ENCODE measurements at places on chromosomes 3 and 15. TPM values are rescaled to one million over a fixed set of nuclear protein-coding genes. Genes with fewer than 3 reads are reported as not detected.

GUCA1C gene
- total RNA-seq = not detected

KLF15 gene
- total RNA-seq = 40.1 TPM

BTBD1 gene
- total RNA-seq = 43.0 TPM

CASR gene
- not detected for total RNA-seq

DNA sequence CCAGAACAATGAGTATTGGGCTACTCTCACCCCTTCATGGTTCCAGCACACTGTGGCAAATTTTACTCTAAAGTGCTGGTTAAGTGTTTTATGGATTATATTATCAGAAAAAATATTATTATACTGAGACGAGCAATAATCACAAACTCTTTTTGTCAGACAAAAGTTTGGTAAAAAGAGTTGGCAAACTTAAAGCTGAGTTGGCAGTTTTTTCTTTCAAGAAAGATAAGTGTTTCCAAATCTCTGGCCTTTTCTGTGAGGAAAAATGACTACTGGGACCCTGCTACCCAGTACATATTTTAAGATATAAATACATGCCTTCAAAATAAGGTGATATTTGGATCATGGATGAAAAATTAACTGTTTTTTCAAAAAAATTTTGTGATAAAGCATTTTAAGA is 471.5 kb upstream of the IL12A start:
- no peak overlapping the region for H3K4me3 ChIP-seq
- no peaks in the 10 kb centered on the region for H3K36me3 ChIP-seq
- no peaks in the 10 kb centered on the region for H3K4me1 ChIP-seq
- H3K27ac ChIP-seq = no peak overlapping the region
- DNase-seq = no peak

DNA sequence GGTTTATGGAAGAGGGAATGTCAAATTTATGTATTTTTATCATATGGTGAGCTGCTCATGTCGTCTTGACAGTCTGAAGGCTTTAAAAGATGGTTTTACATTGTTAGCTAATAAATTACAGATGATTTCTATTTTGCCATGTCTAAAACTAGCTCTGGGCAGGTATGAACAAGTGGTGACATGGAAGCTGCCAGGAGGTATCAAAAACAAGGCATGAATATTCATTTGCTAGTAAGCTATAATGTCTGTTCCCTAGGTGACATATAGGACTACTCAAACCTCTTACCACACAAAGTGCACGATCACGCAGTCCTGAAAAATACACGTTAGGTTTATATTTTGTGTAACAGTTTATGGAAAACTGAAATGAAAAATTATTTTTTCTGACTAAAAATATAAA is 34.8 kb downstream of the ST3GAL6 start:
- peaks cover 32% of the 10 kb centered on the region for H3K36me3 ChIP-seq
- no peaks in the 10 kb centered on the region for H3K4me1 ChIP-seq
- no peak overlapping the region for H3K4me3 ChIP-seq

- DNase-seq = no peak
- H3K4me1 ChIP-seq = peaks cover 17% of the 10 kb centered on the region
- H3K4me3 ChIP-seq = peak overlapping the region; percentile 67
Measured at GRCh38 chr3:129428007-129428375, 445 bp downstream of the EFCAB12 start.

- DNase-seq = no peak
- no peak overlapping the region for H3K27ac ChIP-seq
- no peaks in the 10 kb centered on the region for H3K36me3 ChIP-seq
- peaks cover 11% of the 10 kb centered on the region for H3K4me1 ChIP-seq
- H3K27me3 ChIP-seq = no peaks in the 10 kb centered on the region
- H3K4me3 ChIP-seq = no peak overlapping the region
Measured at GRCh38 chr15:77020348-77021087, 25.6 kb downstream of the PSTPIP1 start.

DNA sequence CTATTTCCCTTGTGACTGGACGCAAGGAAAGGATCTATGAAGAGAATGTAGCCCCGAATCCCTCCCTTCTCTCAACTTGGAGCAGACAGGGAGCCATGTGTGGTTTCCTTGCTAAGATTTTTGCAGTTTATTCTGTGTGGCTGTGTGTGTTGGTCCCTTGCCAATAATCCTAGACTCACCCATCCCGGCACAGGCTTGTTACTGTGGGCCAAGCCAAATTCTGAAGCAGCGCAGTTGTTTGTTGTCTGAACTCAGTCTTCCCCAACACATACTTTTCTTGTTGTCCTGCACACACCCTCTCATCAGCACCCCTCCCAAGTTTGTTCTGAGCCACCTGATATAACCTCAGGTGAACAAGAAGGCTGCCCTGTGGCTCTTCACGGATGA is 193.3 kb upstream of the CTDSPL start:
- H3K27me3 ChIP-seq = no peaks in the 10 kb centered on the region
- DNase-seq = no peak
- peaks cover 28% of the 10 kb centered on the region for H3K4me1 ChIP-seq
- no peak overlapping the region for H3K27ac ChIP-seq
- no peaks in the 10 kb centered on the region for H3K36me3 ChIP-seq

GRCh38 chr3:149245738-149246451 is 24.3 kb upstream of the CP start:
- peak overlapping the region; percentile 12 for H3K4me3 ChIP-seq
- peak overlapping the region; percentile 37 for H3K27ac ChIP-seq
- no peaks in the 10 kb centered on the region for H3K27me3 ChIP-seq

Measured in lower lobe of right lung (tissue), 2 donors.